ENCODE measurements at places on chromosomes 2 and 18.

DNA sequence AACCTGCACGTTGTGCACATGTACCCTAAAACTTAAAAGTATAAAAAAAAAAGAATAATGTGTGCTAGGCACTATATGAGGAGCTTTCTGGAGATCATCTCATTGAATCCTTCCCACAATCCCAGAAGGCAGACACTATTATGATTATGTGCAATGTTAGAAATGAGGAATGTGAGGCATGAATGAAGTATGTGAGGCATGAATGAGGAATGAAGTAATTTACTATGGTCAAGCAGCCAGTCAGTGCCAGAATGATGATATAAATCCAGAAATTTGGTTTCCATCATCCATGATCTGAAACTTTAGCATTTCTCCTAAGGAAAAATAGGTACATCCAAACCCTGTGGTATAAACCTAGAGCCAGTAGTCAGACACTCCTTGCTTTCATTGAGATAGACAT lies 42.0 kb downstream of the CCDC148 start:
- DNase-seq = no peak

DNA sequence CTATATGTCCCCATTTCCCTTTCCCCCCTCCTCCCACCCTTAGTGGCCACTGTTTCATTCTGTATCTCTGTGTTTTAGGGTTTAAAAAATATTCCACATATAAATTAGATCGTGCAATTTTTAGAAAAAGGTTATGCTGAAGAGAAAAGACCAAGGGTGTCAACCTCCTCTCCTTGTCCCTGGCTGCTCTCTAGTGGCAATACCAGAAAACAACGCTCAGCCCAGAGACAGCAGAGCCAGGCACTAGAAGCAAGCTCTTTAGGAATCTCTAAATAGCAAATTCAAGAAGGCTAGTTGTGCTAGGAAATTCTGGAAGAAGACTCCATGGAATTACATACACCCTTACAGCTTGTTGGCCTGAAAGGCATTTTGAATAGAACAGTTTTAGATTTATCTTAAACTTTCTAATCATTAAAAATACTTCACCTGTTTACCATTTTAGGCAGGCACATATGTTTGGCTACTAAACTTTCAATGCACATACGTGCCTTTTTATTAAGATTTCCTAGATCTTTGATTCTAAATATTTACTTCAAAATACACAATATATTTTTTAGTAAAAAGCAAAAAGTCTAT lies 35.1 kb upstream of the RASGRP3 start:
- DNase-seq = no peak

DNA sequence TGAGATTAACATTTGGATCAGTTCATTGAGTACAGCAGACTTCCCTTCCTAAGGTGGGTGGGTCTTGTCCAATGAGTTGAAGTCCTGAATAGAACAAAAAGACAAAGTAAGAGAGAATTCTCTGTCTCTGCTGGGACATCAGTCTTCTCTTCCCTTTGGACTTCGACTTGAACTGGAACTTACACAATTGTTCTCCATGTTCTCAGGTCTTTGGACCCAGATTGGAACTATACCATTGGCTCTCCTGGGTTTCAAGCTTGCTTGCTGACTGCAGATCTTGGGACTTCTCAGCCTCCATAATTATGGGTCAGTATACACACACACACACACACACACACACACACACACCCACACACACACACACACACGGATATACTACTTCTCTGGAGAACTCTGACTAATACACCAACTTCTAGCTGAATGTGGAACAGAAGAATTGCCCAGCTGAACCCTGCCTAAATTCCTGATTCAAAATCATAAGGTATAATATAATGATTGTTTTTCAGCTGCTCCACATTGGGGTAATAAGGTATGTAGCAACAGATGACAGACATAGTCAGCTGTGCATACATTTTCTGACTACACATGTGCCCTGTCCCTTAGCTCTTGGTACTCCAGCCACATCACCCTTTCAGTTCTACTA lies 214.0 kb downstream of the TGIF1 start:
- no peak for DNase-seq

GRCh38 chr2:143513081-143513480 lies 383.9 kb downstream of the ARHGAP15 start:
- DNase-seq = no peak

DNA sequence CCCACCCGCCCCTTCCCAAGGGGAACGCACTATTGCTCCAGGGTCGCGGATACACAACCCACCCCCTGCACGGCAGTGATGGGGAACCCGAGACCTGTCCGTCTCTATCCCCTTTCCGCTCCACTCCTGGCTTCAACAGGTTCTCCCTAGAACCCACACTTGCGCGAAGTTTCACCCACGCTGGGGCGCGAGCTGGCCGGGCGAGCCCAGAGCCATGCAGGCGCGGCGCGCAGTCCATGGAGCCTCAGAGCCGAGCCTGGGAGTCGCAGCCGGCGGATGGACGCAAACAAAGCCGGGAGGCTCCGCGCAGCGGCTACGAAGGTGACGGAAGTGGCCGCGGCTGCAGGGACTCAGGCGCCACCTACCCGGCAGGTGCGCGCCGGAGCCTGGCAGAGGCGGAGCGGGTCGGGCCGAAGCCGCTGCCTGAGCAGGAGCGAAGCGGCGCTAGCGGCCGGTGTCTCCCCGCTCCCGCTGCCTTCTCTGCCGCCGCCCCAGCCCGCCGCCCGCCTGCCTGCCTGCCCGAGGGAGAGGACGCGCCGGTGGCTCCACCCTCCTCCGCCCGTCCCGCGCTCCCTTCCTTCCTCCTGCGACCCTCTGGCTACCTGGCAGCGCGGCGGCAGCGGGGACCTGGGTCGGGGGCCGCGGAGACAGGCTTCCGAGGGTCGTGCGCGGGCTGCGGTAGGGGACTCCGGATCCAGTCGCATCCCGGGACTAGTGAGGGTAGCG lies 14.0 kb downstream of the ALPG start:
- DNase-seq = peak; percentile 15

- no peak for DNase-seq
Measured at GRCh38 chr18:53819671-53820070, 404.8 kb downstream of the MBD2 start.

GRCh38 chr2:147649286-147649685 lies 195.5 kb upstream of the ACVR2A start:
- no peak for DNase-seq

- DNase-seq = no peak
Measured at GRCh38 chr2:168157070-168157469, 90.3 kb downstream of the STK39 start.

GRCh38 chr2:148875387-148876051 lies 492 bp downstream of the KIF5C start:
- DNase-seq = no peak

DNA sequence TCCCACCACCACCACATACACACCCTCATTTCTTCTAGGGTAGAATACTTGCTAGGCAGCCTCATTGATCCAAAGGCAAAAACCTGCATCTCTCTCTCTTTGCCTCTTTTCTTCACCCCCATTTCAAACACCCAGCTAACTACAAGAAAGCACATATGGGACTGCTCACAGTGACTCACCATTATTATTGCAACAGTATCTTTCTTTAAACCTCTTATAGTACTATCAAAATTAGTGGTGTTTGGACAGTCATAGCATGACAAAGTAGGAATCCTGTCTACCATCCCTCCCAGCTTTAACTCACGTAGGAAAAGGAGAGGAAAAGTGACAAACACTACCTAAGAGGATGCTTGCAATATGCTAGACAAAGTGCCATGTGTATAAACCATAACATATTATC lies 422.5 kb upstream of the CRIM1 start:
- DNase-seq = no peak

GRCh38 chr2:88307817-88308216 lies 137.7 kb downstream of the THNSL2 start:
- no peak for DNase-seq

DNA sequence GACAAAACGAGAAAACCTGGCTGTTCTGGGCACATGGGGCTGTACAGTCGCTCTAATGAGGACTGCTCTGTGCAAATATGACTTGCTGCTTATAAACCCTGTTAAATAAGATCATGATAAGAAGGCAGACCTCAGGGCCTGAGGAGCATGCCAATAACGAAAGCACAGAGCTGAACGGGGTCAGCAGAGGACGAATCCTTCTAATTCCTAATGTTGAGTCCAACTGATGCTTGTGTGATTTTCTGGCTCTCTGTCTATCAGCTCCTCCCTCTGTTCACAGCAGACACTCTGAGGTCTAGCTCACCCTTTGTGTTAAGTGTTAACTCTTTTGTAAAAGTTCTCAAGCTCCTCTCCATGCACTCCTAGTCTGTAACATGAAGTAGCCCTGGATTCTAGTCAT lies 167.2 kb upstream of the REV1 start:
- no peak for DNase-seq

GRCh38 chr2:237661270-237661669 lies 33.9 kb downstream of the LRRFIP1 start:
- DNase-seq = no peak

All from right lung (tissue), 10 donors.